Activated CD4-positive, alpha-beta memory T cell treated with anti-CD3 and anti-CD28 coated beads for 36 hours (primary cell): ENCODE measurements at places on chromosomes 6 and 20. TPM values are rescaled to one million over a fixed set of nuclear protein-coding genes. Genes with fewer than 3 reads are reported as not detected.
A peak's percentile ranks its signal among the peaks of the same experiment; 100 is the strongest.

DNA sequence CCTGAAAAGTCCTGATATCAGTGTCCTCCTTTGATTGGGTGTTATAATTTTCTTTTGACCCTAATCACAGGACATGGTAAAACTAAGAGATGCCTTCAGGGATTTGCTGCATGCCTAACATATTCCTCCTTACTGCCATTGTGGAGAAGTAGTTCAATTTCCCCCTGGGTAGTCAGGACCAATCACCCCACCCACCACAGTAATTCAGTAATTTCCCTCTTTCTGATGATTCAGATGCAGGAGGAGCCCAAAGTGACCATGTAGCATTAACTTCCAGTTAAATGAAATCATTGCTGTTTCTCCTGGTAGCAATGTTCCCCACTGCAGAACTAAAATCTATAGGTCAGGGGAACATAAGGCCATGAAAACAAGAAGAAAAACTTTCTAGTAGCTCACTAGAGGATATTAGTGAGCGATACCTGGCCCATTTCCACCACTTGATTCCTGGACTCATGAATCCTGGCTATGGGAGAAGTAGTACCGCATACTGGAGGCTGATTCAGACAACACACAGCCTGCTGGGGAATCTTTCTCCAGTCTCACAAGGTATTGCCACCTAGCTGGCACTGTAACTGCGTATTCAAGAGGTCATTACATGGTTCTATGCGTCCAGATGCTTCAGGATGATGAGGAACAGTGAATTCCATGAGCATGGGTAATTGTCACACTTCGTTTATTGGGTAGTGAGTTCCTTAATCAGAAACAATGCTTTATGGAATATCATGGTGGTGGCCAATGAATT is 561.2 kb downstream of the HAO1 start:
- DNase-seq, result no peak
- no peaks in the 10 kb centered on the region for H3K27me3 ChIP-seq
- no peaks in the 10 kb centered on the region for H3K36me3 ChIP-seq

DNA sequence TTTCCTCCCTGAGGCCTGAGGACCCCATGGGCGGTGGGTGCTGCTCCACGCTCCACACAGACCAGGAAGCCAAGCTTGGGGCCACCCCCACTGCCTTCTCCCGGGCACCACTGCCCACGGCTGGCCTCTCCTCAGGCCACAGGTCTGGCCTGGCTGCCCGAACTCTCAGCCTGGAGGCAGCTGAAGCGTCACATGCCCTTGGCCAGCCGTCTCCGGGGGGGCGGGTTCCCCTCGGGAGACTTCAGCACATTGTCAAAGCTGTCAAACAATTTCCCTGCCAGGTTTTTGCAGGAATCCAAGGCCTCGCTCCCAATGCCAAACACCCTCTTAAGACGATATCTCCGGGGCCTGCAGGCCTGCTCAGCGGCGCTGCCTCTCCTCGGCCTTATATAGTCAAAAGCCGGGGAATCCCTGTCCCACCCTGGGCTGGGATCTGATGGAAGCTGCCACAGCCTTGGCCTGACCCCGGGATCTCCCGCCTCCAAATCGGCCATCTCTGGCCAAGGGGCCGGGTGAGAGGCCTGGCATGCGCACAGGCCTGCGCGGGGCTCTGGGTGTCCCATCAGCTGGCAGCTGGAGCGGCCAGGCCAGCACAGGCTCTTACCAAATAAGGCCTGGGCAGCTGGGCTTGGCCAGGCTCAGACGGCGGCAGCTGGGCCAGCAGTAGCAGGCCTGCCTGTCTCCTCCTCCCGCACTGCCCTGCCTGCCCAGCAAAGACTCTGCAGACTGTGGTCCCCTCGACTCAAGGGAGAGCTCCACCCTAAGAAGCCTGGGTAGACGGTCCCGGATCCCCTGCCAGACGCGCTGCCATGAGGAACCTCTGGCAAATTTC is 49.7 kb downstream of the RBM38 start:
- DNase-seq, result no peak
- H3K4me3 ChIP-seq, result no peak overlapping the region
- peaks cover 2% of the 10 kb centered on the region for H3K4me1 ChIP-seq
- no peaks in the 10 kb centered on the region for H3K36me3 ChIP-seq
- H3K27me3 ChIP-seq, result no peaks in the 10 kb centered on the region
- no peak overlapping the region for H3K27ac ChIP-seq

ISM1 gene
- total RNA-seq, result 0.34 TPM

GRCh38 chr6:153334121-153334520 is 203.0 kb upstream of the RGS17 start:
- H3K27me3 ChIP-seq, result no peaks in the 10 kb centered on the region
- no peak overlapping the region for H3K27ac ChIP-seq
- no peaks in the 10 kb centered on the region for H3K4me1 ChIP-seq
- no peak for DNase-seq
- no peaks in the 10 kb centered on the region for H3K36me3 ChIP-seq

COL21A1 gene
- total RNA-seq, result not detected

GRCh38 chr6:25296217-25296905 is 17.2 kb downstream of the CARMIL1 start:
- no peaks in the 10 kb centered on the region for H3K36me3 ChIP-seq
- no peak for DNase-seq
- H3K4me1 ChIP-seq, result no peaks in the 10 kb centered on the region

DNA sequence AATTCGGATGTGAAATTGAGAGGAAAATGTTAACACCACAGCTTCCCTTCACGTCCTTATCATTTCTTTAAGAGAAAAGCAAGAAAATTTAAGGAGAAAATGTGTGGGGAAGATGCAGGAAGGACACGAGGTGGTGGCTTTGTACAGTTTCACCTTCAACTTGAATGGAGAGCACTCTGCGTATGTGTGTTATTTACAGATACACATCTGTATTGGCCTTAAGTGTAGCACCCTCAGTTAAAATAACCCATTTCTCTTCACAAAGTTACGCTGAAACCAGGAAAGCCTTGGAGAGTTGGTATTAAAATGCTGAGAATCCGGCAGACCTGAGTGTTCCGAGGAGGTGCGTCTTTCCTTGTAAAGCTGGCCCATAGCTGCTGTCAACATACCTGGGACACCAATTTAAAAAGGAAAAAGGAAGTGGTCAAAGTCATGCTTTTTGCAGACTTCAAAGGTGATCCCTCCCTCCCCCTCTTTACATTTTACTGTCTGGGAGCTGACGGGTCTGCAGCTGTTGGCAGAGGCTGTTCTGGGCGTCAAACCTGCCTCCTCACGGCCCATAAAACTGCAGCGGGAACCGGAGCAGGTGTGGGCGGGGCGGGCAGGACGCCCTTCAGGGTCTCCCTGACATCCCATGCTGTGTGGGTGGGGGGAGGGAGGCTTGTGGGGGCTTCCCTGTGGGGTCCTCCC is 61.3 kb upstream of the TBXT start:
- H3K27me3 ChIP-seq, result peaks cover 19% of the 10 kb centered on the region
- H3K36me3 ChIP-seq, result no peaks in the 10 kb centered on the region
- H3K4me3 ChIP-seq, result no peak overlapping the region

DNA sequence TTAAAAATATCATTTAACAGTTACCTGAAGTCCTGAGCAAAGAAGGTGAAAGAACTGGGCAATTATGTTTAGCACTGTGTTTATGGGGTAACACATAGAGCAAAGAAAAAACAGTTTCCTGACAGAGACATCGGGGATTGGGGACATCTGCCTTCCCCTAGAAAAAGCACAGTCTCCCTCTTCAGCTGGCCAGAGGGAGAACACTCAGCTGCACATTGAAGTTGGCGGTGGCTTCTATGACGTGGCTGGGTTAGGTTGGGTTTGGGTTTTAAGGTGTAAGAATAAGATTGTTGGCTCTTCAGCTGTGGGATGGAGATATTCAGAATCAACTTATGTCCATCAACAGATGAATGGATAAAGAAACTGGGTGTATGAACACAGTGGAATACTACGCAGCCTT is 124.0 kb upstream of the DTNBP1 start:
- H3K4me3 ChIP-seq, result no peak overlapping the region
- no peak overlapping the region for H3K27ac ChIP-seq
- DNase-seq, result no peak
- peaks cover 7% of the 10 kb centered on the region for H3K27me3 ChIP-seq
- no peaks in the 10 kb centered on the region for H3K4me1 ChIP-seq

DNA sequence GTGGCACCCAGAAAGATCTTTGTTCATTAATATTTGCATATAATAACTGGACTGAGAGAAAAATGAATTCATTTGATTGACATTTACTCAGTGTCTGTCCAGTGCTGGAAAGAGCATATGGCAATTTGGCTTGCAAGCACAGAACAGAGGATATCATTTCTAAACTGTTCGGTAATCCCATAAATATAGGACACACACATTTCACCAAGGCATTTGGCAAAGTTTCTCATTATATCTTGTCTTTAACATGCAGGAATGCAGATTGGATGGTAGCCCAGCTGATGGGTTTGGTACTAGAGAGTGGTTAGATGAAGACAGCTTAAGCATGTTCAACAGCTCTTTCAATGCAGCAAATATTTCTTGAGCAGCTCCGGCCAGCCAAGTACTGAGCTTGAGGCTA is 259.2 kb downstream of the PRKN start:
- no peak overlapping the region for H3K27ac ChIP-seq
- H3K4me3 ChIP-seq, result no peak overlapping the region
- DNase-seq, result no peak

DNA sequence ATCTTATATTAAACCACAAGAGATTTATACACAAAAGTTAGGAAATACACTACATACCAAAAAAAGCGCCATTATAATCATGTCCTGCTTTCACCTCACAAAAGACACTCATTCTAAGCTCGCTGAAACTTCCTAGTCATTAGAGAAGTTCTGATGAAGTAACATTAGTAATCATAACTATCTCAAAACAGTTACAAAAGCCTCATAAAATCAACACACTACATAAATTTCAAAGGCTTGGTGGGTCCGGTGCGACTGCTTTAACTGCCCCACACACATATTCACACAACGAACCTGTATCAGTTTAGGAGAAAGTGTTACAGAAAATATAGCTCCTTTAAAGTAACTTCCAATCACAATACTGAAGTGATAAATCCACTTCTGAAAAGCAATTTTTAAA is 1.9 kb downstream of the PHIP start:
- peak; percentile 42 for DNase-seq
- peaks cover 18% of the 10 kb centered on the region for H3K36me3 ChIP-seq
- no peaks in the 10 kb centered on the region for H3K27me3 ChIP-seq
- peak overlapping the region; percentile 93 for H3K27ac ChIP-seq

DNA sequence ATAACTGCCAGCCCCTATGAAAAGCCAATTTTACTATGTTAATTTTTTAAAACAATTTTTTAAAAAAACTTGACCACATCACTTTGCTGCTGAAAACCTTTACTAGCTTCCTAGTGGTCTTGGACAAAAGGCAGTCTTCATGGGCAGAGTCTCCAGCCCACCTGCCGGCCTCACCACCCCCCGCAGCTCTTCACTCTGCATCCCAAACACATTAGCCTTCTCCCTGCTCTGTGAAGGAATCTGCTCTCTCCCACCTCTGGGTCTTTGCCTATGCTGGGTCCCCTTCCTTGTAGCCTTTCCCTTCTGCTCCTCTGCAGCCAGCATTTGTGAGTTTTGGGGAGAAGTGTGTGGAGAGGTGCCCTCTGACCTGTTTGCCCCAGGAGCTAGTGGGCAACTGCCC is 170.7 kb upstream of the MLN start:
- H3K4me1 ChIP-seq, result no peaks in the 10 kb centered on the region
- no peak for DNase-seq
- H3K27me3 ChIP-seq, result peaks cover 27% of the 10 kb centered on the region
- no peaks in the 10 kb centered on the region for H3K36me3 ChIP-seq
- H3K4me3 ChIP-seq, result no peak overlapping the region

DNA sequence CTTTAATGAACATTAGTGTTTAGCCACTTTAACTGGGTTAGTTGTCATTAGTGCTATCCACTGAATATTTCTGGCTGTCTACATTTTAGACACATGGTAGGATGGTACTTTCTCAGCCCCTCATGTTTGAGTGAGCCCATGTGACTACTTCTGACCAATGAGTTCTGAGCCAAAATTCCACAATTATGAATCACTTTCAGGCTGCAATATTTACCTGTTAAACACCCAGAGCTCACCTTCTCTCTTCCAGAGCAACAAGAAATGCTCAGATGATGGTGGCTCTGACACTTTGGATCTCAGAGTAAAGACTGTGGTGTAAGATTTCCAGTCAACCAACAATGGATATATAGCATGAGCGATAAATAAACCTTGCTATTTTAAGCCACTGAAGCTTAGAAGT is 24.8 kb downstream of the SPACA1 start:
- H3K4me1 ChIP-seq, result no peaks in the 10 kb centered on the region
- H3K4me3 ChIP-seq, result no peak overlapping the region
- no peak overlapping the region for H3K27ac ChIP-seq
- no peaks in the 10 kb centered on the region for H3K36me3 ChIP-seq
- DNase-seq, result no peak

DNA sequence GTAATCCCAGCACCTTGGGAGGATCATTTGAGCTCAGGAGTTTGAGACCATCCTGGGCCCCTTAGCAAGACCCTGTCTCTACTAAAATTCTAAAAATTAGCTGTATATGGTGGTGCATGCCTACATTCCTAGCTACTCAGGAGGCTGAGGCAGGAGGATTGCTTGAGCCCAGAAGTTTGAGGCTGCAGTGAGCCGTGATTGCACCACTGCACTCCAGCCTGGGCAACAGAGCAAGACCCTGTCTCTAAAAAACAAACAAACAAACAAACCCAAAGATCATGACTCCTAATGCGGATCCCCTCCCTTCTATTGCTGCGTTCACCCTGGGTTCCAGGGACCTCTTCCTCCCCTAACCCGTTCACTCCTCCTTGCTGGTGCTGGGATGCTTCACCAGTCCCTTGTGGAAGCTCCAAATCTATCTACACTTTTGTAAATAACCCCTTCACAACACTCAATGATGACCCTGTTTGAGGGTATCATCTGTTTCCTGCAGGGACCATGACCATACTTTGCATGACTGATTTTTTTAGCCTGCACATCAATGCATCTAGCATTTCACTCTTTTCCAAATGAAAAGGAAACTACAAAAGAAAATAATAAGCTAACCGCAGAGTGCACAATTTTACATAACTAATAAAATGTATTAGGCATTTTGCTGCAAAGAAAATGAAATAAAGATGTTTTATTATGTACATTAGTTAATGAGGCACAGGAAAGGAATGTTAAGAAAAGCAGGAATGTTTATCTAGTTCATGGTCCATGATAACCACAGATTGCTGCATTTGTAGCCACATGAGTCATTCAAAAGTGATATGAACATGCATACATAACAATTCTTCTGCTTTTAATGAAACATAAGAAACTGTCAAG is 30.5 kb upstream of the IPCEF1 start:
- no peak overlapping the region for H3K4me3 ChIP-seq
- H3K27ac ChIP-seq, result no peak overlapping the region
- no peaks in the 10 kb centered on the region for H3K36me3 ChIP-seq
- DNase-seq, result no peak
- no peaks in the 10 kb centered on the region for H3K4me1 ChIP-seq
- peaks cover 28% of the 10 kb centered on the region for H3K27me3 ChIP-seq
